CD14-positive monocyte (primary cell): ENCODE measurements at places on chromosomes 4 and X.
A peak's percentile ranks its signal among the peaks of the same experiment; 100 is the strongest.

DNA sequence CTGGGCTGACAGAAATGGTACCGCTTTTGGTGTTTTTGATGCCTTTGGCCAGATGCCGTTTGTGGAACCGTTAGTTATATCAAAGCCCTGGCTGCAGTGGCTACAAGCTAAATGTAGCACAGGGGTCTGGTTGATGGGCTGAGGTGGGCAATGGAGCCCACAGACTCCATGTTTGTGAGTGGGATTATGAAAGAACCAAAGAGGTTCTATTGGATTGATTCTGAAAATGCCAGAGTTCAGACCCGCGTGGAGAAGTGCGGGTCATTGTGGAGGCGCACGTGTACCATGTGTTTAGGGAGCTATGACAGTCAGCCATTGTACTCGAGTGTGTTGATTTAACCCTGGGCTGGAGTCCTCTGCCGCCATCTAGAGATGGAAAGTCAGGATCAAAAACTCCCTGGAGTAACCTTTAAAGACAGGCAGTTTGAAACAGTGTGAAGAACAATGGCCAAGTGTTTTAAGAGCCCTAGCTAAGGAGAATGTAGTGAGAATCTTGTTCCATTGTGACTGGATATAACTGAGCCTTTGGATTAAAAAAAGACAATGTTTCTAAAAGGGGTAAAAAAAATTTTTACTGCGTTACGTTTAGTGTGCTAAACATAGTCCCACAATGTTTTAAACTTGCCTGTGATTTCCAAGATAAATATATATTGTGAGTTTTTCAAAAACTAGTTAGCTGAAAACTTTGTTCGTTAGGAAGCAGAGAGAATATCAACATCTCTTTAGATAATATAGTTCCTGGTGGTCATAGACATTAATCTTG, 12.7 kb downstream of the ART3 start:
- DNase-seq: peak; percentile 4

- no peak for DNase-seq
Observed at GRCh38 chr4:138561906-138562305, 319.8 kb upstream of the SLC7A11 start.

DNA sequence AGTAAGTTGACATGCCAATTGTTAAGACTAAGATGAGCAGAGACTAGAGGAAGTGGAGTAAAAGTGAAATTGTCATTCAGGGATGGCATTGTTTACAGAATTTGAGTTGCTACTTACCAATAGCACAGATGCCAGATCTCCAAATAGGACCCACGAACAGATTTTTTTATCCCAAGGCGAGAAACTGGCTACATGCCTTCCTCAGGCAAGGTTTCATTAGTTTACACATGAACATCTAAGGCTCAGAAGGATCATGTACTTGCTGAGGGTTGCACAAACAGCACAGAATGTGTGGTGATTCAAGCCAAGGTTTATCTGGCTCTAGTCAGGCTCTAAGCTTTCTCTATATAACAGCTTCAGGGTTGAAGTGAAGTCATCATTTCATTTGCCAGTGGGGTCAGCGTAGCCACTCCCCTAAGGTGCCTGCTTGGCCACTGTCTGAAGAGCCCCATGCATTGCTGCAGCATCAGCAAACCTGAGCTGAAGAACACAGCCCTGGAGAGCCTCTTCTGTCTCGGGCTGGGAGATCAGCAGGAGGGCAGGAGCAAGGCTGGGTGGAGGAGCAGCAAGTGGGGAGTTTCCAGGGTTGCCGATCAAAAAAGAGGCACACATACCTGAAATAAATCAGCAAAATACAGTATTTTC, 193.0 kb upstream of the LCORL start:
- DNase-seq: no peak

- no peak for DNase-seq
Observed at GRCh38 chr4:151955721-151956380, 195.0 kb upstream of the GATB start.

DNA sequence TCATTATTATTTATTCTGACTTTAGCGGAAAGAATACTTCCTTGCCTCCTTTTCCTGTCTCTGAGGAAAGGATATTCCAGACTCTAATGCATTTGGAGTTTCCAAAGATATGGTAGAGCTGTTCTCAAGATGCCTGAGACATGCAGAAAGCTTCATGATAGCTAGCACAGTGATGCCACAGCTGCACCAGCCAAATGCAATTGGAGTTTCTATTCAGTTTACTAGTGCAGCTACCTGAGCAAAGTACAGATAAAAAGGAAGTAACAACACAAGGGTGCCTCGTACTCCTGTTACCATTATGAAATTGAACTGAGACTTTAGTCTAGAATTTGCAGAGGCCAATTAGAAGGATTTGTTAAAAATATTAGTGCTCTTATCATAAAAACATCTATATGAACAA, 57.5 kb upstream of the PARM1 start:
- DNase-seq: no peak

DNA sequence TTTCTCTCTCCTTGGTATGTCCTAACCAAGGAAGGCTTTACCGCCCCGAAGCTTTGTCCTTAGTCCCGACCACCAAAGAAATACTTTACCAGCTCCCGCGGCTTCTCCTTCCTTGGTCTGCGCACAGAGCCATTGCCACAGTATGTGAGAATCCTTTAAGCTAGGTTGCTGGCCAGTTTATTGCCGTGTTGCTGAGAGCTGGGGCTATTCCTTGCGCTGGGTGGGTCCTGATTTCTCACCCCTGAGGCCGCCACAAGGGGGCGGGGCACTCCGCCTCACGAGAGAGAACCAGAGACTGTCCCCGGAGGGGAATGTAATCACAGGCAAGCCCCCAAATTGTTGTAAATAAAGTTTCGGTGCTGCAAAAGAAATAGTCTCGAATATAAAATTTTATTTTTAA, 331.0 kb upstream of the PCDH10 start:
- no peak for DNase-seq

GRCh38 chrX:65607070-65607742, 60.2 kb upstream of the MSN start:
- DNase-seq: no peak

DNA sequence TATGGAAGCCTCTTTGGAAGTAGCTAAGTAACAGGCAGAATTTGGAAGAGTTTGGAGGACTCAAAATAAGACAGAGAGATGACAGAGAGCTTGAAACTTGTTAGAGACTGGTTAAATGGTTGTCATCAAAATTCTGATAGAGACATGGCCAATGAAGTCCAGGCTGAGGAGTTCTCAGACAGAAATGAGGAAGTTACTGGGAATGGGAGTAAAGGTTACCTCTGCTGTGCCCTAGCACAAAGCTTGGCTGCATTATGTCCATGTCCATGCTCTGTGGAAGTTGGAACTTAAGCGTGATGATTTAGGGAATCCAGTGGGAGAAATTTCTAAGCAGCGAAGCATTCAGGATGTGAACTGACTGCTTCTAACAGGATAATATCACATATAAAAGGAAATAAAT, 146.2 kb upstream of the NDST4 start:
- no peak for DNase-seq

DNA sequence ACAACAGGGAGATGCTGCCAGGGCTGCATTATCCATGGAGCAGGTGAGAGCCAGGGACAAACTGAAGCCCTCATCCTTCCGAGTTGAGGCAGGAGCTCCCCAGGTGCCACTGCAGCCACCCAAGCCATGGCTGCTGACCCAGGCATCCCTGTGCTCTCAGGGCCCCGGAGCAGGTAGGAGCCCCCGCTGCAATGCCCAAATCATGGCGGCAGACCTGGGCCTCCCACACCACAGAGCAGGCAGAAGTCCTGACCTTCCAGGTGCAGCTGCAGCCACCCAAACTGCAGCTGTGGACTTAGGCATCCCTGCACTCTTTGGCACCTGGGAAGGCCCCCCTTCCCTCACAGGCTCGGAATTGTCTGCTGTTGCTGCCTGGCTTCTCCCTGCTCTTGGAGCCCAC, 443.6 kb downstream of the ARAP2 start:
- no peak for DNase-seq

DNA sequence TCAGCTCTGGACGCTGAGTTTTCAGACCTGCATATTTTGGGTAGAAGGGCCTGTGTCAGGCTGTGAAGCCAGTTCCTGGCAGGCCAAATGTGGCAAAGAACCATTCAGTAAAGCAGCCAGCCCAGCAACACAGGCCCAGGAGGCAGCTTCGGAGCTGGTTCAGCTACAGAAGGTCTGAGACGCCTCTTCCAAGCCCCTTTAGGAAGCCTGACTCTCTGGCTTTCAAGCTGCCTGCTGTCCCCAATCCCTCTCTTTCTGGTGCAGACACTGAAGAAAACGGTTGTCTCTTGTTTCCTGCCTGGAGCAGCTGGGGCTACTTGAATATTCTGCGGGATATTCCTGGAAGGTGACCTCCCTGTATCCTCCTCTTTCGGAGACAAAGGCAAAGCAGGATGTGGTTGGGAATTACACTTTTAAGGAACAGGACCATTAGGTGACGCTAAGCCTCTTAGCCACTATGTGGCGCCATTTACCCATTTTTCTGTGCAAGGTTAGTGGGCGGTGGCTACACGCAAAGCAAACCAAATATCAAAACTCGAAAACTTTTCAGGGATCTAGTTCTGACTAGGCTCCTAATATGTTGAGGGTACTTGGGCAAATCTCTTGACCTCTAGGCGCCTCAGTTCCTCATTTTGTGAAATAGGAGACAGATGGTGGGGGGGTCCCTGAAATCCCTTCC, 47.2 kb upstream of the LAS1L start:
- peak; percentile 67 for DNase-seq

DNA sequence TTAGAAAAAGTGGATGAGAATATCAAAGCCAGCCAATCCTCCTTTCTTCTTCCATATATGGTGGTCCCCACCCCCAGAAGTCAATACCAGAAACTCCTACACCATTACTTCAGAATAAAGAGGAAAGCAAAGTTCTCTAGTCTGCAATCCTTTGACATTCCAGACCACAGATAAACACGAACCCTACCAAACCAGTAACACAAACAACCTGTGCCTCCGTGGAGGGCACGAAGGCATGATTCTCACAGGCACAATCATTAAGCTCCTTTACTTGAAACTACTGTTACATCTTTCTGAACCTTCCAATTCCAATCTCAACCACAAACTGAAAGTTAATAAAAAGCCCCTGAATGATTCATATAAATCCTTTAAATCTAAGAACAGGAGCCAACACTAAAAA, 16.3 kb downstream of the MAML3 start:
- DNase-seq: no peak

DNA sequence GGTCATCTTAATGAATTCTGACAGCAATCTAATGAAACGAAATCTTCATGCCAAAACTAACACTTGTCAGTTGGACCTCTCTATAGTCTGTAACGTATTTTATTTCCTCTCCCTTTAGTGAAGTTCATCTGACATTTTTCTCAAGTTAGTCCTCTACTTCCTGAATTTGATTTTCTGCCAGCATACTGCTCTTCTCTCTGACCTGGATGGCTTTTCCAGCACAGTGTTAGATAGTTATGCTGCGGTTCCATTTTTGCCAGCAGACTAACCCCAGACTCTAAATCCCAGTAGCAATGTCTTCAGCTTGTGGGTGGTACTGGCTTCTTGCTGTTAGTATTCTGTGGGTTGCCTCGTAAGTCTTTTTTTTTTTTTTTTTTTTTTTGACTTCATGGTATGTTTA, 146.7 kb upstream of the VEGFC start:
- DNase-seq: no peak

- no peak for DNase-seq
Observed at GRCh38 chr4:98686847-98687246, 28.4 kb upstream of the TSPAN5 start.

GRCh38 chr4:34422472-34423175, 1821.7 kb downstream of the ARAP2 start:
- no peak for DNase-seq

DNA sequence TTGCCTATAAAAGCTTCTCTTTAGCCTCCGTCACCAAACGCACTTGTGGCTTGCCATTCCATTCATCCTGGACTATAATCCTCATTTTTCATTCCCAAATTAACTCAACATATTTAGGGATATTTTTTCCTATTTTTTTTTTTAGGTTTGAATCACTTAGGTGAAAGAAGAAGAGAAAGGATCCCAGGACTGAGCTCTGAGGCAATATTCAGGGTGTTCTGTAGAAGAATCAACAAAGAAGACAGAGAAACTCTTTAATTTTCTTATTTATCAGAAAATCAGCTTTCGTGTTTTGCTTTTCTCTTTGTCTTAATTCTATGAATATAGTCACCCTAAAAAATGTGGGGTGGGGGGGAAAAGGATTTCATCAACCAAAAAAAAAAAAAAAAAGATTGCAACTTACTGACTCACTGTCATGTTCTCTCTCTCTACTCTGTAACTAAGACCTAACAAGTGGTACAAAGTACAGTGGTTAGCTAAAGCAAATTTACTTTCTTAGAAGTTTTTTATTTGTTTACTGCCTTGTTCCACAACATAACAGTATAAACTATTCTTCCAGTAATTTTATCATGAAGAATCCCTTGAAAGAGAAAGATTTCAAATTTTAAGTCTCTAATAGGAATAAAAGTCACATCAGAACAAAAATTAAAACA, 272.0 kb downstream of the DHX15 start:
- no peak for DNase-seq

GRCh38 chrX:103101299-103102042, 8.5 kb upstream of the NXF3 start:
- no peak for DNase-seq
